Renal cortical epithelial cell (primary cell): ENCODE measurements at places on chromosomes 12 and 14.

DNA sequence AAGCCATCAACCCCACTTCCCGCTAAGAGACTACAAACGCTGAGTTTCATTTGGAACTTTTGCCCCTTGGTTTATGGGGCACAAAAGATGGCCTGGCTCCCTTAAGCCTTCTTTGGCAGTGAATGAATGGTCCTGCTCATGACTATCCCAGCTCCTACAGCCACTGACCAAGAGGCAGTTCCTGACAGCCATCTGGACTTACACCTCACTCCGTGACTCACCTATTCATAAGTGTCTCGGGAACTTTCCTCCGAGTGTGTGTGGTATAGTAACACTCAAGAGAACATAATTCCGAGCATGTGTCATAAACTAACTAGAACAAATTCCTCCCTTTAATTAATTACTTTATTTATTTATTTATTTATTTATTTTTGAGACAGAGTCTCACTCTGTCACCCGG is 51.9 kb upstream of the NUDT4 start:
- peak; percentile 96 for DNase-seq

DNA sequence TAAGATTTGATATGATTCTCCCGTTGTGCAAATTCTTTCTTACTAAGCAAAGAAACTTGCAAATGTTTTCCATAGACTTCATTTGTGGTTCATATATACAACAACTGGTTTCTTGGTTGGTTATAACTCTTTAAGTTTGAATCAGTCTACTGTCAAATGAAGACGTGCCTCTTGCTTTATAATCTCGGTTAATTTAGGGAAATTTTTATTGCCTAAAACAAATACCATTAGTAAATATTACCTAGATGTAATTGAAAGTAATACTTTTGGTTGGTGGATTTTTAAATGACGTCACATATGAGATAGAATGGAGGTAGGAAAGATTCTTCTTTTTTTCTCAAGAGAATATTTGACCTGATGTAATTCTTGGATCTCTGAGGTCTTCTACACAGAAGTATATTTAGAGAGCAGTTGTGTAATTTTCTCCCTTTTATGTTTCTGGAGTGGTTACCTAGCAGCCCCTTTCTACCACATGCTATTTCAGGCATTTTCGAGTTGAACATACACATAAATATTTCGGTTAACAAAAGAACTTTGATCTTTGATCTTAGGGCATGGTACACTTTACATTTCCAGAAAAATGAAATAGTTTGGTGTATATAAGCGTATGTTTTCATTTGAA is 1.7 kb downstream of the ATF7IP start:
- DNase-seq, result peak; percentile 59

DNA sequence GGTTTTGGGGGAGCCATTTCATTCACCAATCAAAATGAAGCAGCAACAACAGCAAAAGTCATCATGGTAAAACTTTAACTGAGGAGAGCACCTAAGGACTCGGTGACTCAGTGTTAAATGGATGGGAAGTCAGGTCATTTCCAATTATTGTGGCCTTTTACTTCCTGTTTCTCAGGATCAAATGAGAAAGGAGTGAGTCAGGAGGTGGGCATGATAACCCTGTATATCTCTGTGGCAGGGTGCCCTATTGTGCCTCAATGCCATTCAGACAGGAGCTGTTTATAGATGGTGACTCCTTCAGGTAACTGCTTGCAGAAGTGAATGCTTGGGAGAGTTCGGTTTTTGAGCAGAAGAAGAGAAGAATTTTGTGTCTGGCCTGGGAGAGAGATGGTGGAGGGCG is 135.5 kb upstream of the CPM start:
- DNase-seq, result peak; percentile 100

DNA sequence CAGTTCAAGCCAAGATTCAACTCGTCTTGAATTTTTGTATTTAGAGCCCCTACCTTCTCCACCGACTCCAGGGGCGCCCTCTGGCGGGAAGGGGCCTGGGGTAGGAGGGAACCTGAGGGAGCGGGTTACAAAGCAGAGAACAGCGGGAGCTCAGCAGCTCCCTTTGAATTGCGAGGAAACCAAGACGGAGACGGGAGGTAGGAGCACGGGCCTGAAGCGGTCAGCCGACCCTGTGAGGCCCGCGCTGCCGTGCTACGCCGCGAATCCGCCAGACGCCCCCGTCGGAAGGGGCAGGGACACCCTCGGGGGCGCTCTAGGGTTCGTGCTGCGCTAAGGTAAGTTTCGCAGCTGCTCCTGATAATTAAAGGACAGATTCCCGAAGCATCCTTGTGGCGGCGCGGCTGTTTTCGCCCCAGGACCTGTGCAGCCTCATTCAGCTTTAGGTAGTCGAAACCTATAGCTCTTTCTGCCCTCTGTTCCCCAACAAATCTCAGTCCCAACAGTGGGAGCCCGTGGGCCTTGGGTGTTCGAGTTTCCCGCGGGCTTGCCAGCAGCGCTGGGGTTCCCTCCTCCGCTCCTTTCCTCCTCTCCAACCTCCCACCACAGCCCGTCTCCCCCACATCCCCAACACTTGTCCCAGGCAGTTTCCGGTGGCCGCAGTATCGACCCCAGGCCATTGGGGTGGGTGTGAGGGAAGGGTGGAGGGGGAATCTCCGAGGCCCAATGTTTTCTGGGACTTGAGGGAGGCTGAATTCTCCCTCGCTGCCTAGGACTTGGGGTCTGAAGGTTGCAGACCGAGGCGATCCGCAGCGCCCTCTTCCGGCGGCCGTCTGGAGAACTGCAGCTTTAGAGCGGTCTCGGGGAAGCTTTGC is 5.1 kb upstream of the NKX2-1 start:
- DNase-seq, result peak; percentile 9

DNA sequence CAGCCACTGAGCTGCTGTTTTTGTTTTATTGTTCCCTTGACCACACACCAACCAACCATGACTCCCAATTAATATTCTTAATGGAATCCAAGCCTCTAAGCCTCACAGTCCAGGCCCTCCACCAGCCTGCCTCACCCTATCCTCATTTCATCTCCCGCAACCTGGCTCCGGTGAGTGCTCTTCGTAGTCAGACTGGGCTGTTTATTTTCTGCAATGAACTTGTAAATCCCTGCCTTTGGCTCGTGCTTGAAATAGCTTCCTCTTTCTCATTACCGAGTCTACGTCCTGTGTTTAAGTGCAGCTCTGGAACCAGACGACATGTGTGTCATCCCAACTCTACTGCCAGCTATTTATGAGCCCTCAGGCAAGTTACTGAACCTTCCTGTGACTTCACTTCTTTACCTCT is 12.4 kb upstream of the ETFBKMT start:
- DNase-seq, result peak; percentile 83

- no peak for DNase-seq
Observed at GRCh38 chr12:6529291-6529737, 5.0 kb upstream of the GAPDH start.

GRCh38 chr12:122059203-122059960 is 19.2 kb upstream of the MLXIP start:
- no peak for DNase-seq

GRCh38 chr12:6430124-6430989 is 14.4 kb upstream of the CD27 start:
- peak; percentile 96 for DNase-seq
